ENCODE measurements at places on chromosomes 2 and 18.
A peak's percentile ranks its signal among the peaks of the same experiment; 100 is the strongest.

DNA sequence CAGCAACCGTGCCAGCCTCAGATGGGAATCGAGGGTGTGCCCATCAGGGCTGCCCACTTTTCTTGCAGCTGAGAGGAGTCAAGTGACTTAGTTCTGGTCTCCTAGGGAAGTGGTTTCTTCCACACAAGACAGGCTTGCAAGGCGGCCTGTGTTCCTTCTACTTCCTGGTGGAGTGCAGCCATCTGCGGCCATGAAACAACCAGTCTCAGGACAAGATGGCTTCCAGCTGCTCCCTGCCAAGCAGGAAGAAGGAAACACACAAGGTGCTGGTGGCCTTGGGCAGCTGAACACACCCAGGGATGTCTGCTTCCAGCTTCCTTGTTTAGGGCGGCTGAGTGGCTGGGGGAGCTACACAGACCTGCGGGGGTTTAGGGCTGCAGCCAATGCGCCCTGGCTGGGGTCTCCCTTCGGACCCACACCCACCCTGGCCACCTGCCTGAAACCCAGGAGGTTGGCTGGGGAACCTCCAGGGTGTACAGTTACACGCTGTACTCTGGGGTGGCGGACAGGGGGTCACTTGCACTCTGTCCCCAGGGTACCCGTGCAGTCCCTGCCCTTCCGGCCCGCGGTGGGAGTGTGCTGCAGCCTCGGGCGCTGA, 34.7 kb downstream of the PTPN18 start:
- DNase-seq = no peak

GRCh38 chr2:234401426-234401825, 95.5 kb downstream of the ARL4C start:
- DNase-seq = no peak

GRCh38 chr2:199631129-199631528, 173.4 kb upstream of the SATB2 start:
- DNase-seq = no peak

DNA sequence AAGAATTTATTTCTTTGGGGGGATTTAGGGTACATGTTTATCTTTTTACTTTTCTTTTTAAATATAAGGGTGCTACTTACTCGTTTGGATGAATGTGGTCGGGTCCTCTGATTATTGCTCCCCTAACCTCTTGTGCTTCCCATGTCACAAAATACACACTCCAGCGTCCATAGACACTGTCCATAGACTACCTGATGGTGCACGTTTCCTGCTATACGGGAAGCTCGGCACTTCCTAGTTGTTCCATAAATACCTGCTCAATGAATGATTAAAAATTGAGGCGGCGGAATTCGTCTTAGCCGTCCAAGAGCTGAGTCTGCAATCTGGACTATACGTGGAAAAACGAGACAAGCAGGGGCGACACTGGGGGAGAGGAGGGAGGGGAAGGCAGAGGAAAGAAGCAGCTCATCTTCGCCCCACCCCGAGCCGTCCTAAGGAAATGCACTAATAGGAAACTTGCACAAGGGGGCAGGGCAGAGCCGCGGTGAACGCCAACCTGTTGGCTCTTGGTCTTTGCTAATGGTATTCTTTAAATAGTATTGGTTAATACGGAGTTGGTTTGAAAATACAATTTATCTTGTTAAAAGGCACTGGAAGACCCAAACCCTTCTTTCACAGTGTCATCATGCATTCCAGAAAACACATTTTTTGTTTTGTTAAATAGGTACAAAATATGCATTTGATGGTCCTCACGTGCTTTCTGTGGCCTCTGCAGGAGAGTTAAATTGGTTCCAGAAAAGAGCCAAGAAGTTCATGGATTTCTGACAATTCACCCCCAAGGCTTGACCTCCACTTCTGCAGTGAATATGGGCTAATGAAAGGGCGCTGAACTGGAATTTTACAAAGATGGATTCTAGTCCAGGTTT, 73.0 kb upstream of the KCTD1 start:
- no peak for DNase-seq

DNA sequence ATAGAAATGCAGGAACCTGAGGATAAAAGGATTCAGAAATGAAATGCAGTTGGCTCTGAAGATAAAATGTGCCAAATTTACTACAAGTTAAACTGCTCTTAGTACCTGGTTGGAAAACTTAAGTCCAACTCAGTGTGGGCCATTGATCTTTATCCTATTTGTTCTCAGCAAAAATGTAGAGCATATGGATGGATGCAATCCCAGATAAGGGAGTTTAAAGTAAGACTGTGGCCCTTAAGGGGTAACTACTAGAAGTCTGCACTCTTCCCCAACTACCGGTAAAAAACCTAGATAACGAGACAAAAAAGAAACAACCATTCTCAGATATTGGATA, 63.9 kb downstream of the MDH1 start:
- no peak for DNase-seq

- DNase-seq = no peak
Measured at GRCh38 chr2:162838136-162838497, 450 bp downstream of the KCNH7 start.

DNA sequence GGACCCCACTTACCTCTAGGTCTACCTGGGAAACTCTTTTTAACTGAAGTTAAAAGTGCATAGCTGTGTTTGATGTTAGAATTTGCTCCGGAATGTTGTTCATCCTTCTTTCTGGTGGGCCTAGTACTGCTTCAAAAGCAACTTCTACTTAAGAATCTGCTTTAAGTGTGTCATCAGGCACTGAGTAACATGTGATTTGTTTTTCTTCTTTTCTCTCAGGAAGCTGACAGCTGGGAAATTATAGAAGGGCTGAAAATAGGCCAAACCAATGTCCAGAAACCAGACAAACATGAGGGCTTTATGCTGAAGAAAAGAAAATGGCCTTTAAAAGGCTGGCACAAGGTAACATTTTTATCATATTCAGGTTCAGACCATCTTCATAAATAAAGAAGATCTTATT, 122.9 kb downstream of the PRKRA start:
- DNase-seq = peak; percentile 63

DNA sequence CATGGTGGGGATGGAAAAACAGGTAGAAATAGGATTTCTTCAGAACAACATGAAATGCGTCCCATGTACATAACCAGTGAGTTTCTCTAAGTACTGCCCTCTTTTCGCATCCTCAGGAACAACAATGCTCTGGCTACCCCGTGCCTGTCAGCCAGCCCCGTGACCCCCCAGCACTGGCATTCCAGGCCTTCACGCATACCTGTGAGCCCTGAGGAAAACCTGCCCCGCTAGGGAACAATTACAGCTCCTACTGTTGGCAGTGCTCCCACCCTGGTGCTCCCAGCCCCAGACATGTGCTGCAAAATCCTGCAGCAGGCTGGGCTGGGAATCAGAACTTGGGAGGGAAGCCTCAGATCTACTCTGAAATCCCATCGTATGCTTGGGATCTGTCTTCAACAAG, 9.1 kb downstream of the SMAD7 start:
- DNase-seq = no peak

- no peak for DNase-seq
Measured at GRCh38 chr2:56348392-56349210, 164.8 kb downstream of the CCDC85A start.

GRCh38 chr2:227796045-227796711, 17.5 kb upstream of the CCL20 start:
- DNase-seq = no peak

DNA sequence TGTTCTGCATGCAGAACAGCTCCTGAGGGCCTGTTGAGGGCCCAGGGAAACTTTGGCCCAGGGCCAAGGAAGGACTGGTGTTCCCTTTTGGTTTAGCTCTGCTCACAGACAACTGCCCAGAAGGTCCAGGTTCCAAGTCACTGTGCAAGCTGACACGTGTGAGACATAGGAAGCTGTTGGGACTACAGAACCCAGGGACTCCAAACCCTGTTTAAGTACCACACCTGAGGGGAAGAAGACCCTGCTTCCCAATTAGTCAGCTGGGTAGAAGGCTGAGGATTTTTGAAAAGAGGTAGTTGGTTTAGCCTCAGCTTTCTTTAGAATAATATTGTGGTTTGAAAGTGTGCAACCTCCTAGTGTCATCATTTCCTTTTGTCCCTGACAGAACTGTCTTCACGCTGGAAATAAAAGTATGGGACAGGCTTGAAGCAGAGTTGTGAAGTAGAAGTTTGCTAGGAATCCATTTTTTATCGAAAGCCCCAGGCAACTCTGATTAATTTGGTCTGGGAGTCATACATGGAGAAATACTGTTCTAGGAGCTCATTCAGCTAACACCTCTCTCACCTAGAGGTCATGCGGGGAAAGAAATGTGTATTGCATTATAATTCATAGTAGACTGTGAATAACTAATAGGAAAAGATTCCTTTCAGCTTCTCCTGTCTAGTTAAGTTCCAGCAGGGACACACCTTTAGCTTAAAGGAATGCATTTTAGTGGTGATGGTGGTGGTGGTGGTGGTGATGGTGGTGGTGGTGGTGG, 19.9 kb upstream of the IL1RL1 start:
- no peak for DNase-seq

GRCh38 chr2:175039031-175039430, 33.9 kb upstream of the CHN1 start:
- no peak for DNase-seq

- DNase-seq = peak; percentile 34
Measured at GRCh38 chr18:3869848-3870247, 419.9 kb downstream of the TGIF1 start.

- no peak for DNase-seq
Measured at GRCh38 chr18:24762511-24762910, 302.1 kb downstream of the HRH4 start.

DNA sequence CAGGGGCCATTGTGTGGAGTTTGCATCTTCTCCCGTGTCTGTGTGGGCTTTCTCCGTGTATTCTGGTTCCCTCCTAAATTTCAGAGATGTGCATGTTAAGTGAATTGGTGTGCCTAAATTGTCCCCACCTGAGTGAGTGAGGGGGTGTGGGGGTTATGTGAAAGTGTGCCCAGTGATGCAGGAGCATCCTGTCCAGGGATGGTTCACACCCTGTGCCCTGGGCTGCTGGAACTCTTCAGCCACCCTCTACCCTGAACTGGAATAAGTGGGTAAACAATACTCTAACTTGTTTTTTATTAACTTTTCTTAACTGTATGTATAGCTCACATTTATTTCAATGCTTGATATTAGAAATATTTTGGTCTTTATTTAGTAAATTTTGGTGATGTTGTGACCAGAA, 56.0 kb downstream of the UBE2E3 start:
- no peak for DNase-seq

DNA sequence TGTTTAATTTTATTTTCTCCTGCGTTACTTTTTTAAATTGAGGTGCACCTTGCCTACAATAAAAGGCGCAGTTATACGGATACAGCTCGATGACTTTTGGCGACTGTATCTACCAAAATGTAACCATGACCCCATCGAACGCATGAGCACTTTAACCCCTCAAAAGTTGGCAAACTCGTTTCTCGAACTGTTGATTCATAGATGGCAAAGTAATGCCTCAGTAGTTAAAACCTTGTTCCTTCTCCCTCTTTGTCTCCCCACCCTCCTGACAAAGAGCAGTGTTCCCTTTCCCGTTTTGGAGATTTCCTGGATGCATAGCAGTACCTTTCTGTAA, 577 bp downstream of the MOGAT1 start:
- no peak for DNase-seq

- DNase-seq = peak; percentile 40
Measured at GRCh38 chr2:82795446-82795845, 1663.6 kb downstream of the SUCLG1 start.

DNA sequence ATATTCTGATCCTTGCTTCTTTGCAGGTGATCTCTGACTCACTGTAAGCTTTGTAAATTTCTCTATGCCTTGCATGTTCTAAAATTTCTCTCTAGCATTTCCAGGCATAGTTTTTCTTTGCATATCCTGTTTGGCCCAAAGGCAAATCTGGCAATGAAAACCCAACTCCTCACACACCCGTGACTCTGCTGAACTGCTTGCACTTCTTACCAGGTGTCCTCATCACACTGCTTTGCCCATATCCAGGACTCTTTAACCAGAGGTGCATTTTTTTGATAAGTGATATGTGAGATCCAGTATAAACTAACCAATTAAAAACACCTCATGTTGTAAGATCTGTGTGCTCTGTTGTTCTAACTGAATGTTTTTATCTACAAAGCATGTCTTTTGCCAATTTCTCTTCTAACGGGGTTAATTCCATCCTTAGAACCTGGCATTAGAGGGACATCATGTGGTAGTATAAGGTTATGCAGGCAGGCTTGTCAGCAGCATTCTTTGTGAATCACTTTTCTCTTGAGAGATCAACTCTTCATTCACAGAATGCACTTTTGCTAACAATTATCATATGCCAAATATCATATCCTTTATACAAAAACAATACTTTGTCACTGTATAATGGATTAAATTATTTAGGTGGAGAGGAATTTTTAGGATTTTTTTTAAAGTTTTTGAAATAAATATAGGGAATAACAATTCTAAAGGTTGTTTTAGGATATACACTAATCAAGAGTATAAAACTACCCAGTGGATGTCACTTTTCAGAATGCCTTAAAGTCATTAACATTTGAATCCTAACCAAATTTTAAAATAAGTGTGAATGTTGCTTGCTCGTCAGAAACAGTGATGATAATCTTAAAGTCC, 20.8 kb upstream of the TMX3 start:
- peak; percentile 63 for DNase-seq

GRCh38 chr18:58412844-58413666, 215.8 kb downstream of the ALPK2 start:
- no peak for DNase-seq

DNA sequence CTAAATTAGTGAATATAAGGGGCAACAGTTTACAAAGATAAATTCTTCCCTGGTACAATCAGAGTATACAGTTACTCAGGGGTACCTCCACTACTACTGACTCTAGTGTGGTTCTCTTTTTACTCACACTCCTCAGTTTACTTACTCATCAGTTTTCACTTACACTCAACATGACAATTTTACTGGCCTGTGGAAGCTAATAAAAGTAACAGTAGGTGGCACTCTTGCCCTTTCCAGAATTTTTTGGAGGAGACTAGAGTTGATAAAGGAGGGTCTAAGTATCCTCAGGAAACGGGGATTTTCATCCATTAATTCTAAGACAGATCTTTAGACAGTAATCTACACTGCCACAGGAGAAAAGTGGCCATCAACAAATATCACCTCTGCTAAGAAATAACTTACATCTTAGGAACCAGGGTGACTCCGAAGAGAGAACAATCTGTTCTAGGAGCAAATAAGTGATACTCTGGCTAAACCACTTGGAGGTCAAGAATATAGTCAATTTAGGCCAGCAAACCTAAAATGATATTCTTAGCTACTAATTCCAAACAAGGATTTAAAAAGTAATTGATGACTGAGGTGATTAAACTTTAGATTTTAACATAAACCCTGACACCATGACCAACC, 61.3 kb downstream of the ATL2 start:
- DNase-seq = peak; percentile 44
